Type B pancreatic cell (in vitro differentiated cells): ENCODE measurements at places on chromosomes 4 and X.

DNA sequence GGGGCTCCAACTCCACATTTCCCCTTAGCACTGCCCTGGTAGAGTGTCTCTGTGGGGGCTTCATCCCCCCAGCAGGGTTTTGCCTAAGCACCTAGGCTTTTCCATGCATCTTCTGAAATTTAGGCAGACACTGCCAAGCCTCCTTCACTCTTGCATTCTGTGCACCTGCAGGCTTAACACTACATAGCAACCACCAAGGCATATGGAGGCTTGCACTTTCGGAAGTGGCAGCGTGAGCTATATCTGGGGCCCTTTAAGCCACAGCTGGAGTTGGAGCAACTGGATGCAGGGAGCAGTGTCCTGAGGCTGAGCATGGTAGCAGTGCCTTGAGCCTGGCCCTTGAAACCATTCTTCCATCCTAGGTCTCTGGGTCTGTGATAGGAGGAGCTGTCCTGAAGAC is 214.8 kb upstream of the RPL34 start:
- no peak for DNase-seq

- no peak for DNase-seq
Measured at GRCh38 chr4:56156141-56156540, 207.4 kb downstream of the CEP135 start.

DNA sequence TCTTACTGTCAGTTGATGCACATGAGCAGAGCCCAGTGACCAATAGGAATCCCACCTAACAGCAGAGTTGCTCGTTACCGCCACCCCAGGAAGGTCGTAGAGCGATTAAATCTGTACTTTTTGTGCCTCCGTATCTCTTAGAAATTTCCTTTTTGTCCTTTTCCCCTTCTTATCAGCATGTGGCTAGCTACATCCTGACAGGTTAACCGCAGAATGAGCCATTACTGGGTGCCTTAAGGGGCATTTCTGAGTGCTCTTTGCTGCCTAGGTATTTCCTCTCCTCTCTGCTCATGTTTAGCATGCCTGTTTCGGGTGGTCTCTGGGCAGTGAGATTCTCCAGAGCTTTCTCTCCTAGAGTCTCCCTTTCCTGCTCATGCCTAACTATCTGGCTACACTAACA is 530.5 kb downstream of the FAM133A start:
- no peak for DNase-seq

DNA sequence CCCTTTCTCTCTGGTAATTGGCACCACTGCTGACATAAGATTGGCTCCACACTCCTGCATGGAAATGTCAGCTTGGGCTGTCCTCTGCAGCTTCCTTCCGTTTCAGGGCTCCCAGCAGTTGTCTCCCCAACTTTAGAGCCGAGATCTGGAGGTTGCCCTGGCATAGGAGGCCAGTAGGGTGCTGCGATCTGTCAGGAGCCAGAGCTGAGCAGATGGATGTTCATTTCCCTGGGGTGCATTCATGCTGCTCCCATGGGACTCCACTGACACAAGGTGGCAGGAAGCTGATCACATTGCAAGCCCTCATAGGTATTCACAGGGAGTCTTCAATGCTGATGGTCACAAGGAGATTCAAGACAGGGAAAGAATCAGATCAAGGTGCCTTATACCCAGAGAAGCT is 116.6 kb upstream of the RAI2 start:
- DNase-seq: no peak

DNA sequence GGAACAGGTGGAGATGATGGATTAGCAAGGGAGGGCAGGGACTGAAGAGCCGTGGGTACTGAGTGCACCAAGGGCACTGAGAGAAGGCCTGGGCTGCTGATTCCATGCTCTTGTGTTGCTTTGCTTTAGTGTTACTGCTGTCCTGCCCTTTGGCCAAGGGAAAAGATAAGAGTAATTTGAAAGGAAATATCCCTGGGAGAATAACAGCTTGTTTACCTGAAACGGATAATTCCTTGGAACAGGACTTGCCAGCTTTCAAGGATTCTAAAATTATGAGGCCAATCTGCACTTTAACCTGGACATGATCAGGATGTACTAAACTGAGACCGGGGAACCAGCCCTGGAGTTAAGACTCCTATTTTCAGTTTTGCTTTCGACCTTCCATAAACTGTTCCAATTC is 20.4 kb downstream of the FAM9C start:
- no peak for DNase-seq

GRCh38 chr4:1745165-1745564 is 23.8 kb downstream of the TACC3 start:
- no peak for DNase-seq

DNA sequence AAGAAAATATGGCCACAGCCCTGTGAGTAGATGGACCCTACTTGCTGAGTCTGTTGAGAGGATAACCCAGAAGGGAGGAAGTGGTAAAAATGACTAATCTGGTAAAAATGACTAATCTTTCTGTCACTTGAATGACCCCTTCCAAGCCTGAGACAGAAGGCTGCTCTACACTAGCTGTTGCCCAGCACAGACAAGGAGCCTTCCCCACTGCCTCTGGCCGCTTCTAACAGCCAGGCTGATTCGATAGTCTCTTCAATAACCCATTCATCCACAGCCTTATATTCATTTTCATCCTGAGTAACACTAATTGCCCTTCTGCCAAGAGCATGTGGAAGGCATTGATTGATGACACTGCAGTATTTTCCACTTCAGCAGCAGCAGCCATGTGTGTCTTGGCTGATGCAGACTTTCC is 18.4 kb downstream of the MAGEB17 start:
- no peak for DNase-seq

DNA sequence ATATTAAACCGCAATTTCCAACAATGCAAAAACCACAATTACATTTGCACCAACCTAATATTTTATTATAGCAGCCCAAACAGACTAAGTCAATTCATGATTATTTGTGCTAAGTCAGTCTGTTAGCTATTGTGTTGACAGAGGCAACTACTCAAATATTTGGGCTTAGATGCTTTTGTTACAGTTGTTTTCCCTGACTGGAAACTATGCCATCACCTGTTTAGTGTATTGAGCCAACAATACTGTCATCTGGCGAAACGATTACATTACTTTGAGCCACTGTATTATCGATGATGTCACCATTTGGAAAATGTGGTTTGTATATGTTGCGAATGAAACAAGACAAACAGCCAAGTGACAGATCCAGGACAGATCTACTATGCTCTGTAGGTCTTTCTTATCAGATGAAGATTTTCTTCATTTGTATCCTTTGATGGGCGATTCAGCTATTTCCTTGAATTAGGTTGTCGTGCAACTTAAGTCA is 38.7 kb upstream of the INTS6L start:
- DNase-seq: no peak

DNA sequence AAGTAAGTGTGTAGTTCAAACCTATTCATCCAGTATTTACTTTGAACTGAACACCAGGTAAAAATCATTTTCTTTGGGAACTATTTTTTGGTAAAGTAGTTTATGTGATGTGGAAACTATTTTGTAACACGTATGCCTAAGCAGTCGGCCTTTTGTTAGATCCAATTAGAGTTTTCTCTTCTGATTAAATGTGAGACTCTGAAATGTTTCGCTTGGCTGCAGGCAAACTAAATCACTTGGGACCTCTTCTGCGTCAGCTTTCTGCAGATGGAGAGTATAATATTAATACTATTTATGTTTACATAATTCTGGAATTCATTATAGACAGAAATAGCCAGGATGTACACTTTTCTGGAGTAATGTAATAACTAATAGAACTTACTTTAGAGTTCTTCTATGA is 46.9 kb downstream of the BMPR1B start:
- no peak for DNase-seq

DNA sequence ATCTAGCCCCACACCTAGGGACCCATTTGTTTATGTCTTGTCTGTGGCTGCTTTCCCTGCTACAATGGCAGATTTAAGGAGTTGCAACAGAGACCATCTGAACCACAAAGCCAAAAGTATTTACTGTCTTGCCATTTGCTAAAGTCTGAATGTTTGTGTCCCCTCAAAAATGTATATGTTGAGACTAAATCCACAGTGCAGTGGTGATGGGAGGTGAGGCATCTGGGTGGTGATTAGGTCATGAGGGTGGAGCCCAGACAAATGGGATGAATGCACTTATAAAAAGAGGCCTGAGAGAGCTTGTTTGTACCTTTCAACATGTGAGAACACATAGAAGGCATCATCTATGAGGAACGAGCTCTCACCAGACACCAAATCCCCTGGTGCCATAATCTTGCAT is 137.3 kb downstream of the TMEM144 start:
- DNase-seq: no peak

DNA sequence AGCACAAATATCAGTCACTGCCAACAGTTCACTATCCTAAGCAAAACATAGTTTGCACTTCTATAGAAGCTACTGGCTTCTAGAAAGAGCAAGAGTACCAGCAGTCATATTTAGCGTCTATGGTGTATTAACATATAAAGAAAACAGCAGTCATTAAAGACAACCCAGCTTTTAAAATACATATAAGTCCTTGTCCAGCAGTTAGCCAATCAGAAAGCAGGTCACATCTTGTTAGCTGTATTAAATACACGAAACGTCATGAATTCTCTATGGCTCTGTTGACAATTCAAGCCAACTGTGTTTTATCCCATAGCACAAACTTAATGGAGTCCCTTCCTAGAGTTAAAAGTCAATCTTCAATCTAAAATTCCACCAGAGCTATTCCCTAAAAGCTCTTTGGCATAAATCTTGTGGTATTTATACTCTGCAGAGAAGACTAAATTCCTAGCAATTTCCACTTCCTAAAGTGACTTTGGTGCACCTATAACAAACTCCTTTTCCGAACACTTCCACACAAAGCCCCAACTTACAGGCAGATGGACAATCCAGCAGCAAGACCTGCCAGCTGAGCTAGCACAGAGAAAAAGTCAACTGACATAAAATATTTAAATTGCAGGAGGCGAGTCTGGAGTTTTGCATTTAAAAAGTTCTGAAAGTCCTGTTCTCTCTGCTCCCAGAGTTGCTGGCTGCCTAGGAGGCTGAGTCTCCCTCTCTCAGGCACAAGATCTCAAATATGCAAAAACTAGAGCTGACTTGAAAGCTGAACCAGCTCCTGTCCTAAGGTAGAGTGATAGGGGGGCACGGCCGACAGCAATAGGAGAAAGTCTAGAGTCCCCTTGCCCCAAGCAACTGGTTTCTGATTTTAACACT is 1.3 kb downstream of the LDB2 start:
- no peak for DNase-seq

DNA sequence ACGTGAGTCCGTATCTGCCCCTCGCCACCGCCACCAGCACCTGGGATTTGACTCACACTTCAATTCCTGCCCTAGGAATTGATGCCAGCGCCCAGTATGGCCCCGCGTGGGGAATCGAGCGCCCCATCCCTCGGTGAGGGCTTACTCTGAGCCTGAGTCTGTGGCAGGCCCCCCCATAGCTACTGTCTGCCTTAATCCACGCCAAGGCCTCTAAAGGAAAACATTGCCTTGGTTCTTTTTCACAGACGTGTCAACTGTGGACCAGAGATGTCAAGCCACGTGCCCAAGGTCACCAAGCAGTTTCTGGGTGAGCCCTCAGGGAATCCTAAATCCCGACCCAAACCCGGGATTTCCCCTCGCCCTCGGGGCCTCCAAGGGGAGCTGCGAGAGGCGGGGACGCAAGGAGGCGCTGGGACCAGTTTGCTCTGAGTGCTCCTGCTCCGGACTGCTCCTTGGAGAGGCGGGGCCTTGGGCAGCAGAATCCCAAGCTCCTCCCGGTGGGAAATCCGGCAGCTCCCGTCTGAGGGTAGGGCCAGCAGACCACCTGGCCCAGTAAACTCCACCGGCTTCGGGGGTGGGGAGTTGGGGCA is 12.9 kb downstream of the MSX1 start:
- DNase-seq: no peak

- no peak for DNase-seq
Measured at GRCh38 chrX:78960888-78961287, 15.7 kb downstream of the P2RY10 start.

- DNase-seq: no peak
Measured at GRCh38 chr4:47469951-47470350, 6.4 kb upstream of the COMMD8 start.

GRCh38 chrX:40095583-40096394 is 2.0 kb downstream of the BCOR start:
- no peak for DNase-seq

- DNase-seq: no peak
Measured at GRCh38 chr4:128287141-128287870, at the start of gene PGRMC2. Gene PGRMC2 (minus strand): TSS chr4:128287813. CDS start chr4:128287790, 23 bp downstream.

GRCh38 chr4:5541169-5541568 is 167.2 kb downstream of the EVC2 start:
- no peak for DNase-seq
